ENCODE measurements at places on chromosomes 7 and 10. TPM values are rescaled to one million over a fixed set of nuclear protein-coding genes. Genes with fewer than 3 reads are reported as not detected.

GRCh38 chr7:95859429-95859828, 87.1 kb downstream of the DYNC1I1 start:
- peak overlapping the region; percentile 50 for H3K27ac ChIP-seq
- no peaks in the 10 kb centered on the region for H3K36me3 ChIP-seq
- no peaks in the 10 kb centered on the region for H3K27me3 ChIP-seq
- peaks cover 33% of the 10 kb centered on the region for H3K4me1 ChIP-seq
- DNase-seq = peak; percentile 21
- H3K4me3 ChIP-seq = no peak overlapping the region

GRCh38 chr10:104589871-104590270, 51.2 kb upstream of the SORCS3 start:
- H3K27me3 ChIP-seq = no peaks in the 10 kb centered on the region
- no peak overlapping the region for H3K27ac ChIP-seq
- H3K4me3 ChIP-seq = no peak overlapping the region
- H3K36me3 ChIP-seq = no peaks in the 10 kb centered on the region
- H3K4me1 ChIP-seq = no peaks in the 10 kb centered on the region
- DNase-seq = no peak

DNA sequence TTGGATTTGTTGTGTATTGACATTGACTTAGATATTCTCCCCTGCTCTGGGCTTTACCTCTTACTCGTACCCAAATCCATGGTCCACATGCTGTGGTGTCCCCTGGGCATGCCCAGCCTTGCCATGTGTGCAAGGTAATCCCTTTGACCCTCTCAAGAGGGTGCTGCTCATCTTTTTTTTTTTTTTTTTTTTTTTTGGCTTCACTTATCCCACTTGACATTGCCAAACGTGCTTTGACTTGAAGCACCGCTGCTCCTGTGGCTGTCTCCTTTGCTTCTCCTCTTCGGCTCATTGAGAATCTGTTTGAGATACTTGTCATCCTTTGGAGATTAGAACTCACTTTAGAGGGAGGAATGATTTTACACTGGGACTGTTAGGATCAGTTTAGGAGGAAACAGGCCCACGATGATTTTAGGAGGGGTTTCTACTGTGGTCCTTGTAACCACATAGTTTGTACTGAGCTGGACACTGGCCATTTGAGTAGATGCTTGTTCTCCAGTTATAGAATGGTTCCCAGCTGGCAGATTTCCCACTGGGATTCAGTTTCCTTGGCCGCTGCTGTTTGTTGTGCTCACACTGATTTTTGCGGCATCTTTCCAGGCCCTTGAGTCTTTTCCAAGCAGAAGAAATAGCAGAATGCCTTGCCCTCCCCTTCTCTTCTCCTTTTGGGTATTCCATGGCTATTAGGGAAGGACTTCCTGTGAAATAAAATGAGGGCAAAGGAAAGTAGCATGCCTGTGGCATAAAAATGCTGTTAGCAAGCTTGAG, 184.8 kb downstream of the AUTS2 start:
- peaks cover 17% of the 10 kb centered on the region for H3K4me1 ChIP-seq
- H3K36me3 ChIP-seq = no peaks in the 10 kb centered on the region
- no peaks in the 10 kb centered on the region for H3K27me3 ChIP-seq
- no peak overlapping the region for H3K27ac ChIP-seq
- no peak for DNase-seq
- no peak overlapping the region for H3K4me3 ChIP-seq

- peak overlapping the region; percentile 40 for H3K4me3 ChIP-seq
- no peak for DNase-seq
- H3K27ac ChIP-seq = peak overlapping the region; percentile 67
- peaks cover 11% of the 10 kb centered on the region for H3K4me1 ChIP-seq
- H3K27me3 ChIP-seq = peaks cover 3% of the 10 kb centered on the region
- H3K36me3 ChIP-seq = no peaks in the 10 kb centered on the region
These were observed 59.9 kb downstream of the PON1 start for GRCh38 chr7:95264363-95264891.

- no peaks in the 10 kb centered on the region for H3K4me1 ChIP-seq
- H3K36me3 ChIP-seq = no peaks in the 10 kb centered on the region
- H3K4me3 ChIP-seq = no peak overlapping the region
- DNase-seq = no peak
- H3K27me3 ChIP-seq = no peaks in the 10 kb centered on the region
These were observed 402.0 kb upstream of the KLF6 start for GRCh38 chr10:4186849-4187540.

DNA sequence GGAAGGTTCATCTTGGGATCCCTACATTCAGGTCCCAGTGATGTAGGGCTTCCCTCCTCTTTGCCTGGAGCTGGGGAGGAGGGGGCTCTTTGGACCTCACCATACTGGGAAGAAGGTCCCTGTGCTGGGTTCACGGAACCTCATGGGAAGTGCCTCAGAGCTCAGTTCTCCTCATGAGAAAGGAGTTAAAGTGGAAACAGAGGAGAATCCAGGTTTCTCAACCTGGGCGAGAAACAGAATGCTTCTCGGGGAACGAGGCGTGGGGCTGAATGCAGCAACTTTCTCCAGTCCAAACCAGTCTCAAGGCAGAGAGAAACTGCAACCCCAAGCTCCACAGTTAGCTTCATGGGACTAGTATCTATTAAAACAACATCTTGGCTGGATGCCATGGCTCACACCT, 382.7 kb upstream of the FOXK1 start:
- peak; percentile 23 for DNase-seq
- no peaks in the 10 kb centered on the region for H3K27me3 ChIP-seq
- H3K36me3 ChIP-seq = no peaks in the 10 kb centered on the region
- no peaks in the 10 kb centered on the region for H3K4me1 ChIP-seq
- no peak overlapping the region for H3K4me3 ChIP-seq

DNA sequence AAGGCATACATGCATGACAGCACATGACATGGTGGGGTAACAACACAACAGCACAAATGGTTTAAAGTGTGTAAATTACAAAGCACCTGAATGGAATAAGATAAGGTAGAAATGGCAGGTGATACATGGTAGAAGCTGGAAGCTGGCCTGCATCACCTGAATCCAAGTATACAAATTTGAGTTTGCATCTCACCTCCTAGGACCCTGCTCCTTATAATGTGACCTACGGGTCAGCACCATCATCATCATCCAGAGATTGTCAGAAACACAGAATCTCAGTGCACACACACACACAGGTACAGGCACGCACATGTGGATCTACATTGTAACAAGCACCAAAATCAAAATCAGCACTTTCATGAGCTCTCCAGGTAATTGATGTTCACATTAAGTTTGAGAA, 1048.2 kb upstream of the AUTS2 start:
- no peak overlapping the region for H3K27ac ChIP-seq
- no peak overlapping the region for H3K4me3 ChIP-seq
- DNase-seq = no peak
- peaks cover 11% of the 10 kb centered on the region for H3K4me1 ChIP-seq
- H3K27me3 ChIP-seq = no peaks in the 10 kb centered on the region
- no peaks in the 10 kb centered on the region for H3K36me3 ChIP-seq

DNA sequence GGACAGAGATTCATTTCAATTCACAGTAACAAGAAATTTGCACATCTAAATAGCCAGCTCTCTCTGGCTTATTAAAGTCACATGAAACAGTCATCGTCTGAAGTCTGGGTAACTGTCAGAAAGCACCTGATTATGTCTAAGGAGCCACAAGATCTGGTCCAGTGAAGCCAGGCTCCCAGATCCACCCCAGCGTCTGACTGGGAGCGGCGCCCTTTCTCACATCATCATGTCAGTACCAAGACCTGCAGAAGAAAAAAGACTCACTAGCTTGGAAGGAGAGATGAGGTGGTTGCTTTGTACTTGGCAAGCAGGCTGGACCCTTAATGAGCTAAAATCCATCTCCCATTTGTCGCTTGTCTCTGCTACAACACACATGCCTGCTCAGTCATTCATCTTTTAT, 58.4 kb downstream of the VOPP1 start:
- H3K27ac ChIP-seq = no peak overlapping the region
- DNase-seq = no peak
- H3K27me3 ChIP-seq = no peaks in the 10 kb centered on the region
- no peaks in the 10 kb centered on the region for H3K4me1 ChIP-seq

DNA sequence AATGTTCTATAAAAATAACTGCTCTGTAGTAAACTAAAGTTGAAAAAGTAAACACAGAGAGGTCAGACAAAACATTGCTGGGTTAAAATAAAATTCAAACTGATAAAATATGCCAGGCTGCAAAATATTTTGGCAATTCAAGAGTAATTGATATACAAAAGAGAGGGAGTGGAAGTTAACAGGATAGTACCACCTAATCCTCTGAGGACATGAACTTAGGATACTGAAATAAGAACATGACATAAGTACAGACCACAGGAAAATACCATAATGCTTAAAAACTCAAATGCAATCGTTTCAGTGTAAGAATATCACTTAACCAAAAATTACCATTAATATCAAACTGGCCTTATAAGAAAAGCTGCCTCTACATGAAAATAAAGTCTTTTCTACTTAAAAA, 37.6 kb upstream of the GPR22 start:
- no peak overlapping the region for H3K4me3 ChIP-seq
- no peaks in the 10 kb centered on the region for H3K4me1 ChIP-seq
- H3K27me3 ChIP-seq = no peaks in the 10 kb centered on the region
- no peak overlapping the region for H3K27ac ChIP-seq
- no peaks in the 10 kb centered on the region for H3K36me3 ChIP-seq
- no peak for DNase-seq

GRCh38 chr10:69818676-69819239, 17.1 kb downstream of the COL13A1 start:
- DNase-seq = no peak
- no peak overlapping the region for H3K4me3 ChIP-seq
- peak overlapping the region; percentile 40 for H3K27ac ChIP-seq
- H3K36me3 ChIP-seq = peaks cover 10% of the 10 kb centered on the region
- peaks cover 14% of the 10 kb centered on the region for H3K4me1 ChIP-seq

GRCh38 chr7:129435414-129435829, 1.2 kb downstream of the STRIP2 start:
- DNase-seq = no peak
- peak overlapping the region; percentile 76 for H3K4me3 ChIP-seq

GRCh38 chr10:26555719-26556368, 117.7 kb downstream of the APBB1IP start:
- no peaks in the 10 kb centered on the region for H3K36me3 ChIP-seq
- peak overlapping the region; percentile 17 for H3K4me3 ChIP-seq
- peak; percentile 57 for DNase-seq
- peaks cover 27% of the 10 kb centered on the region for H3K4me1 ChIP-seq
- H3K27me3 ChIP-seq = no peaks in the 10 kb centered on the region
- peak overlapping the region; percentile 15 for H3K27ac ChIP-seq

- H3K27me3 ChIP-seq = no peaks in the 10 kb centered on the region
- no peak overlapping the region for H3K4me3 ChIP-seq
- DNase-seq = no peak
- no peaks in the 10 kb centered on the region for H3K36me3 ChIP-seq
- H3K27ac ChIP-seq = no peak overlapping the region
These were observed 201.2 kb downstream of the LHFPL3 start for GRCh38 chr7:104529567-104529966.

- no peaks in the 10 kb centered on the region for H3K27me3 ChIP-seq
- no peaks in the 10 kb centered on the region for H3K36me3 ChIP-seq
- peak; percentile 91 for DNase-seq
- H3K27ac ChIP-seq = peak overlapping the region; percentile 88
These were observed 87.0 kb downstream of the TBXAS1 start for GRCh38 chr7:139915864-139916716.

- no peaks in the 10 kb centered on the region for H3K36me3 ChIP-seq
- H3K4me1 ChIP-seq = peaks cover 4% of the 10 kb centered on the region
- no peak overlapping the region for H3K4me3 ChIP-seq
- DNase-seq = no peak
- no peak overlapping the region for H3K27ac ChIP-seq
These were observed 101.6 kb upstream of the TNS3 start for GRCh38 chr7:47683485-47683898.

DNA sequence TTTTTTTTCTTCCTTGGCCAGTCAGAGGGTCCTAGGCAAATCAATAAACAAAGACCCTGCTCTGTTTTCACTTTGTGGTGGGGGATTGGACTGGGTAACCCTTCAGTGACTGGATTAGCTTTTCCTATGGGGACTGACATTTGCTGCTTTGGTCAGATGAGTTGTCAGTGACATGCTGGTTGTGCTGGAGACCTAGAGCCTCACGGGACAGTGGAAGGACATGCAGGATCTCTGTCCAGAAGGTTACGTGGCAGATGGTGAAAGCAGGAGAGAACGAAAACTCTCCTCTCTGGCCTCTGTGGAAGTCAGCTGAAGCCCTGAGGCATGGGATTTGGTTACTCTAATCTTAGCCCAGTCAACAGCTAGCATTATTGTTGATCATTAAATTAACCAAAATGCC, 90.0 kb upstream of the BMPER start:
- peaks cover 18% of the 10 kb centered on the region for H3K4me1 ChIP-seq
- peak overlapping the region; percentile 60 for H3K4me3 ChIP-seq
- no peaks in the 10 kb centered on the region for H3K36me3 ChIP-seq
- H3K27me3 ChIP-seq = no peaks in the 10 kb centered on the region
- no peak for DNase-seq

DNA sequence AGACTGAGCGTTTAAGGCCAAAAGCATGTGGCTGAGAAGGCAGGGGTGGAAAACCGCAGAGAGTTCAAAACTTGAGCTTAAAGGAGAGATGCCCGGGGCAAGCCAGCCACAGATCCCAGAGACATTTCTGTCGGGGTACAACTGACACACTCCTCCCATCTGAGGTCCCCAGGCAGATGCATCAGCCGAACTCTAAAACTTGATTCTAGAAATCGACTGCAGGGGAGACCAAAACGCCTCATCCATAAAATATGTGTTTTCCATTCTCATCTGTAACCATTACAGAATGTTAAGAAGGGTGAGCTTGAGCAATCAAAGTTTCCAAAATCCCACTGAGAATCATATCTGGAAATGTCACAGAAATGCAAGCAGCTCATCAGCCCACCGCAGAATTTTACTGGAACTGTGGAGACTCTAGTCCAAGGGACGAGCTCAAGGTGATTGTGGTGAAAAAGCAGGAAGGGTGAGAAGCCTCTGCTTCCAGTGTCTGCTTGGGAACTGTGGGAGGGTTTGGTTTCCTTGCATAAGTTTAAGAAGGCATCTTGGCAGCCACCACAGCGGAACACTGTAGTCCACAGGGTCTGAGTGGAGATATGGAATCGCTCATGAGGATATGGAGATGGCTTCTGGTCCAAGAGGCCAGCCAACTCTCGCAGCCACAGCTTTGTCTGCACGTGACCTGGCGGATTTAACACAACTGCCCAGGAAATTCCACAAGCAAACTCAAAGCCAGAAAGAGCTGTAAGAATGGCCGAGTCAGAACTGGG, 249.2 kb downstream of the SFMBT2 start:
- H3K4me1 ChIP-seq = no peaks in the 10 kb centered on the region
- DNase-seq = no peak
- no peak overlapping the region for H3K4me3 ChIP-seq

- peak overlapping the region; percentile 76 for H3K27ac ChIP-seq
- peaks cover 10% of the 10 kb centered on the region for H3K36me3 ChIP-seq
- peak; percentile 71 for DNase-seq
- peaks cover 29% of the 10 kb centered on the region for H3K4me1 ChIP-seq
These were observed 2.2 kb downstream of the GLUD1 start for GRCh38 chr10:87092376-87092860.

- no peaks in the 10 kb centered on the region for H3K36me3 ChIP-seq
- no peak overlapping the region for H3K4me3 ChIP-seq
- no peak for DNase-seq
- H3K4me1 ChIP-seq = no peaks in the 10 kb centered on the region
These were observed 188.4 kb upstream of the IGFBP3 start for GRCh38 chr7:46109437-46109836.

Gene LRRC17
- total RNA-seq = 12.3 TPM

Gene NEURL1
- total RNA-seq = under 0.01 TPM

Gene OR2A5
- not detected for total RNA-seq

Gene KEL
- total RNA-seq = not detected

Gene OPN1SW
- not detected for total RNA-seq

Gene LRRN3
- 2.4 TPM for total RNA-seq

Gene FAM25C
- not detected for total RNA-seq
